ENCODE measurements at places on chromosomes 12 and 14. TPM values are rescaled to one million over a fixed set of nuclear protein-coding genes. Genes with fewer than 3 reads are reported as not detected.

C12orf42 gene
- total RNA-seq, result not detected

TDRD9 gene
- 4.5 TPM for total RNA-seq

RNASE1 gene
- total RNA-seq, result 0.52 TPM

CYP46A1 gene
- total RNA-seq, result not detected

RHEBL1 gene
- 0.10 TPM for total RNA-seq

TROAP gene
- 6.6 TPM for total RNA-seq

FAM216A gene
- 8.2 TPM for total RNA-seq

TCL1B gene
- not detected for total RNA-seq

AMN1 gene
- total RNA-seq, result 12.1 TPM

IAPP gene
- not detected for total RNA-seq

TAS2R50 gene
- 9.3 TPM for total RNA-seq

ATXN3 gene
- 55.6 TPM for total RNA-seq

SLC10A1 gene
- total RNA-seq, result not detected

CMTM5 gene
- total RNA-seq, result not detected

UTP20 gene
- total RNA-seq, result 19.8 TPM

REP15 gene
- 4.0 TPM for total RNA-seq

ENDOU gene
- not detected for total RNA-seq

SLCO1C1 gene
- total RNA-seq, result not detected

KLRB1 gene
- total RNA-seq, result not detected

KRT6A gene
- 116 TPM for total RNA-seq

ZDHHC22 gene
- not detected for total RNA-seq

RASSF9 gene
- 5.0 TPM for total RNA-seq

PDZRN4 gene
- 0.25 TPM for total RNA-seq

RNF31 gene
- 52.6 TPM for total RNA-seq

KCNH5 gene
- total RNA-seq, result not detected

LUM gene
- total RNA-seq, result 31.9 TPM

COL2A1 gene
- total RNA-seq, result not detected

SLCO1B1 gene
- not detected for total RNA-seq

FGF6 gene
- total RNA-seq, result not detected

PTPRQ gene
- total RNA-seq, result 0.17 TPM

TGM1 gene
- 0.45 TPM for total RNA-seq

WDHD1 gene
- 13.4 TPM for total RNA-seq

Measured in renal cortical epithelial cell (primary cell).